ENCODE measurements at places on chromosomes 2 and 18.

DNA sequence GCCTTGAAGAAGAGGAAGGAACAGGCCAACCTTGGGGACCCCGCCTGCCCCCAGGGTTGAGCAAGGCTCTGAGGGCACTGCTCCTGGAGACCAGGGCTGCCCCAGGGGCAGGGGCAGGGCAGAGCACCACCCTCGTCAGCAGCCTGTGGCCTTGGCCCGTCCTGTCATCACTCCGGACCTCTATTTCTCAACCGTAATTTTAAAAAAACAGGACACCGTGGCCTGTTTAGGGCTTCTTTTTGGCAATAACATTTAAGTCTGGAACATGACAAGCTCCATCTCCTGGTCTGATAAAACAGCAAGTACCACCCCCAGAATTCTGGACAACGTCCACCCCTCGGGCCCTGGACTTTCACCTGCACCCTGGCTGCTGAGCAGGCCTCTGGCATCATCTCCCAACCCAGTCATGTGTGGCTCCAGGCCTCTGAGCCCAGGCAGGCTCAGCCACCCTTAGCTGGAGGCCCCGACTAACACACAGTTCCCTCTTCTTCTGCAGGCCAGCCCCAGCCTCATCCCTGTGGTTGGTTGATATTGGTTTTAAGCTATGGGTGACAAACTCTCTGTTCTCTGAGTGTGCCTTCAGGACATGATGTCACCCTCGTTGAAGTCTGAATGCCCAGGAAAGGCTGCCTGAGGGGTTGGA lies 22.6 kb upstream of the ID2 start:
- no peak for DNase-seq

- DNase-seq = no peak
Observed at GRCh38 chr18:42196651-42197050, 241.6 kb downstream of the PIK3C3 start.

GRCh38 chr2:221969087-221969829 lies 329.5 kb downstream of the PAX3 start:
- DNase-seq = peak; percentile 16

- DNase-seq = no peak
Observed at GRCh38 chr2:8312221-8312620, 369.6 kb upstream of the ID2 start.

GRCh38 chr18:47118981-47119380 lies 31.3 kb downstream of the HDHD2 start:
- no peak for DNase-seq

- DNase-seq = no peak
Observed at GRCh38 chr2:101521487-101521886, 46.6 kb upstream of the RFX8 start.

DNA sequence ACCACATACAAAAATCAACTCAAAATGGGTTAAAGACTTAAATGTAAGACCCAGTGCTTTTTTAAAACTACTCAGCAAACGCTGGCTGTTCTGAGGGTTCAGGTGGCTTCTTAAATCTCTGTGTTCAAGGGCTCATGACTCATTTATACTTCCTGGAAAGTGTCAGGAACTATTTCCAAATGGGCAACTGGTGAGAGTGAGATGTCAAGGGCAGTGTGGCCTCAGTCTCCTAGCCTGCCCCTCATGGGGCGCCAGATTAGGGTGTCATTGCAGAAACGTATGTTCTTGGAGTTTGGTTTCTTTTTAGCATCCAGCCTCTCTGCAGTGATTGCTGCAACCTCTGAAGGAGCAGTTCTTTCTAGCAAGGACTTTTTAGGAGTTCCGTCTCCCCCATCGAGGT lies 485.4 kb downstream of the TNS1 start:
- no peak for DNase-seq

DNA sequence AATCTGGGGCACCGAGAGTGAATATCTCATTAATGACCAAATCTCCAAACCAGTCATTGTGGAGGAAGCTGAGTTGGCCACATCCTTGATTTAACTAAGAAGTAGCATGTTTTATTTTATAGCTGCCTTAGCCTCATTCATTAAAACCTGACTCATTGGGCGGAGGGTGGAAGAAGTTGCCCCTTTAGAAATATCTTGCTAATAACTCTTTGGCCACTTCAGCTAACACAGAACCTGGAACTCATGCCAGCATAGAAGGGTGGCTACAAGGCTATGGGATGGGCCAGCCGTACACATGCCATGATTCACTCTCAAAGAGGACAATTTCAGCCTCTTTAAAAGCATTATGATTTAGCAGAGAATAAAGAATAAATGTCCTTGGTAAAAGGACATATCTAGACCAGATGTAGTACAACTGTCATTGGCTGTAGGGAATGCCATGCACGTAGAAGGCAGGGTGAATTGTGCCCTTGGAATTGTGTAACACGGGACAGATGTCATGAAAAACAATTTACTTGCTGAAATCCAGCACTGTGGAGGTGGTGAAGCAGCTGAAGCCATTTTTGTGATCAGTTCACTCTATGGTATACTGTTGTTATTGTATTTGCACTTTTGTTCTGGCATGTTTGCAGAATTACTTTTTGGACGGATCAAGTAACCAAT lies 330.0 kb downstream of the PLCL1 start:
- no peak for DNase-seq

DNA sequence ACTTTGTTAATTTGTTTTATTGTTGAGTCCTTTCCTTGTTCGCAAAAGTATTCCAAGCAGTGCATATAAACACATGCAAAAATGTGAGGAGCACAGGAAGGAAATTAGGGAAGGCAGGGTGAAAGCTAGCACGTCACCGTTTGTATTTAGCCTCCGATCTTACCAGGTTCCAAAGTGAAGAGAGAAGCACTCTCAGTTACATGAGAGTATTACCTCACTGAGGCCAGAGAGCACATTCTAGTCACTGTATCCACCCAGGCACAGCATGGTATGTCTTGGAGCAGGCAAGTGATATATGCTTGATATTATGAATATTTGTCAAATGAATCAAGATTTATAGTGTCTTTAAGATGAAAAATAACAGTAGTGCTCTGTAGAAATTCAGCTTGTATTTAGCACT lies 6.5 kb upstream of the TMEM182 start:
- DNase-seq = no peak

GRCh38 chr2:2192091-2192955 lies 138.8 kb downstream of the MYT1L start:
- no peak for DNase-seq

DNA sequence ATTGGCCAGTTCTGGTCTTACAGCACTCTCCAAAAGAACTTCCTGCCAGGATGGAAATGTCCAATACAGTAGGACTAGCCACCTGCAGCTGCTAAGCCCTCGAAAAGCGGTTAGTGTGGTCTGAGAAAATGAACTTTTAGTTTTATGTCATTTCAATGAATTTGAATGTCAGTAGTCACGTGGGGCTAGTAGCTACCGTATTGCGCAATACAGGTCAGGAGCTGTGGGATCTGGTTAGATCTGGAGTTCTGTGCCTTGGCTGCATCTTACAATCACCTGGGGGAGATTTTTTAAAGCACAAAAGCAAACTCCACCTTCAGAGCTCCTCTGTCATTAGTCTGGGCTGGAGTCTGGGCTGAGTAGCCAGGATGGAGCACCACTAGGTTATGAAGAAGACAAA lies 35.9 kb downstream of the C1QL2 start:
- no peak for DNase-seq

DNA sequence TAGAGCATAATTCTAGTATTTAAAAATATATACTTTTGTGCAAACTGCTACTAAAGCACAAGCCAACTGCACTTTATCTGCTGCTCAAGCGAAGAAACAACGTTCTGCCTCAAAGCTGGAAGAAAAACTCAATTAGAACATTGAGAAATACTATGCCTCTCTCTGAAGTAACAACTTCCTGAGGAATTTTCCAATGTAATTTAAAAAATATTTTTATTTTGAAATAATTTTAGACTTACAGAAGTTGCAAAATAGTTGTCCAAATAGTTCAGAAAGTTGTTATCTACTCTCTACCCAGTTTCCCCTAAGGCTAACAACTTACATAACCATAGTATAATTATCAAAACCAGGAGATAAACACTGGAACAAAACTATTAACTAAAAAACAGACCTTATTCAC lies 12.3 kb upstream of the POLI start:
- no peak for DNase-seq

DNA sequence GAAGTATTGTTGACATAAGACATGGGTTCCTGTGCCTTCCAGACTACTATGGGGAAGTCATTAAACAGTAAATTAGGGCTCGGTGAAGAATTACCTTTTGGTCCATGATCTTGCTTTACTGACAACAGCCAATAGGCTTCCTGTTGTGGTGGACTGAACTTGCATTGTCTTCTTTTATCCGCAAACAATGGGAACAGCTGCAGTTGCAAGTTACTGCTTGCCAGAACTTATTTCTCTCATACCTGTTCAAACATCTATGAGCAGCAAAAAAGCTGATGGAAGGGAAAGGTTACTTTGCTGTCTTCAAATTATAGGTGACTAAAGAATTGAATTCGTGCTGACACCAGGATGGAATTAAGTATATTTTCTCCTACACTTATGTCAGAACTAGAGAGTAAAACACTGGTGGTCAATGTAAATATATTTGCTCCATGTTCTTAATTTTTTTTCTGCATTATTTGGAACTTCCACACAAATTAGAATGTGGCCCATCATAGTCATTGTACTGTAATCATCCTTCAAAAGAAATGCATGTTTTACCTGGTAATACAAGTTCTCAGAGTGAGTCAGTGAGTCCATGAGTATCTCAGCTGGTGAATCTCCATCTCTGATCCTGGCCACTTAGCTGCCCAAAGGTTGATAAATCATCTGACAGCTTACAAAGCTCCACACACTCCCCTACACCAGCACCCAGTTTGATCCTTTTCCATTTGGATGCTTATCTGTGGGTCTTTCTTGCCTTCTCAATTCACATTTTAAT lies 37.3 kb upstream of the RNF152 start:
- DNase-seq = no peak

DNA sequence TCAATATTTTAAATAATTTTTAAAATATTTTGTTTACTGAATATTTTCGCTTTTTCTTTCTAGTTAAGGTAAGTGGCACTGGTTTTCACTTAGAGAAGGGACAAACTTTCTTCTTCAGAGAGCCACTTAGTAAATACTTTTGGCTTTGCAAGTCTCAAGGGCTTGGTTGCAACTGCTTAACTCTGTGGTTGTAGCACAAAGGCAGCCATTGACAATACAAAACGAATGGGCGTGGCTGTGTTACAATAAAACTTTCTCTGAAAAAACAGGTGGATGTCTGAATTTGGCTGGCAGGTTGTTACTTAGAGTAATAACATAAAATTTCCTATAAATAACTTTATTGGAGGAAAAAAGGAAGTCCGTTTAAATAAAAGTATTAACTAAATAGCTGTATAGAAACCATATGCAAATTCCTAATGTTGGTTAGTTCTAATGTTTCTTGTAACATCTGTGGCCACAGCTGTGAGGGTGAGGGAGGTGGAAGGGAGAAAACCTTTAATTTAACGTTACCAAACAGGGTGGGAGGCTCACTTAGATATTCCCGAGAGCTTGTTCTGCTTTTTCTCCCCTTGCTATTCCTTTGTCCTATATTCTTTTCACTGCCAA lies 62.4 kb upstream of the TNP1 start:
- DNase-seq = no peak

GRCh38 chr2:105867587-105867986 lies 122.9 kb downstream of the NCK2 start:
- DNase-seq = no peak

DNA sequence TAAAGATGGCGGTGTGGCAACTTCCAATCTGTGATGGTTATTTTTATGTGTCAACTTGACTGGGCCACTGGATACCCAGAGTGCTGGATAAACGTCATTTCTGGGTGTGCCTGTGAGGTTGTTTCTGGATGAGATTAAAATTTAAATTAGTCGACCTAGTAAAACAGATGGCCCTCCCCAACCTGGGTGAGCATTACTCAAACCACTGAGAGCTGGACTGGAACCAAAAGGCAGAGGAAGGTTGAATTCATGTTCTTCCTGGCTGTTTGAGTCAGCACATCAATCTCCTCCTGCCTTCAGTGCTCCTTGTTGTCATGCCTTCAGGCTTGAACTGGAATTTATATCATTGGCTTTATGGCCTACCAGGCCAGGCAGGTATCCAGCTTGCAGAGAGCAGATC lies 190.8 kb upstream of the RGPD4 start:
- DNase-seq = no peak
